ENCODE measurements at places on chromosomes 11 and 22.
A peak's percentile ranks its signal among the peaks of the same experiment; 100 is the strongest.

DNA sequence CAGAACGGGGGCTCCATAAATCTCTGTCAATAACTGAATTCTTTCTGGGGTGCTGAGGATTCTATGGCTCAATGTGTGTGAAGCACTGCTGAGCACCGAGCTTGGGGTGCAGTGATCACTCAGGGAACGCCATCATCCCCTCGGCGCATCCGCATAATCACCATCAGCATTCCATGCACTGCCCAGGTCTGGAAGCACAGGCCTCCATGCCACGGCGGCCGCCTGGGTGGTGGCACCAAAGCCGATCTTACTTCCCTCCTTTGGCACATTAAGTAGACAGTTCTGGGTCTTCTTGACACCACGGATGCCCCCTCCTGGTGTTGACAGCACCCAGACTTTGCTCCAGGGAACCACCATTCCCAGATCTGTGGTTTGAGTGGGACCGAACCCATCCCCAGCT is 15.6 kb downstream of the LTO1 start:
- no peak for DNase-seq

- no peak for DNase-seq
Measured at GRCh38 chr11:121464352-121464946, 11.7 kb upstream of the SORL1-AS1 start.

DNA sequence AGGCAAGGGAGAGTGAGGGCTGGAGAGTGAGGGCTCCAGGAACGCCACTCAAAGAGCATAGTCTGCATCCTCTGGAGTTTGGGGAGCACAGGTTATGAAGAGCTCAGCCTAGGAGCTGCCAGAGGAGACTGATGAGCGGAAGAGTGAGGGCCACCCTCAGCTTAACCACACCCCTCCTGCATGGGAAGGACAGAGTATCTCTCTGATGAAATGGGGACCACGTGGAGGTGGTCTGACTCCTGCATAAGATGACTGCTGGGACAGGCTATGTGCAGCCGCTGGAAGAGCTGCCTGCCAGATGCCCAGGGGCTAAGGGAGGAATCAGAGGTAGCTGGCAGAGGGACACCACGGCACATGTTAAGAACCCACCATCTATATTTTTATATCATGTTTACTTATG is 162.9 kb upstream of the POU2AF2 start:
- DNase-seq = no peak

DNA sequence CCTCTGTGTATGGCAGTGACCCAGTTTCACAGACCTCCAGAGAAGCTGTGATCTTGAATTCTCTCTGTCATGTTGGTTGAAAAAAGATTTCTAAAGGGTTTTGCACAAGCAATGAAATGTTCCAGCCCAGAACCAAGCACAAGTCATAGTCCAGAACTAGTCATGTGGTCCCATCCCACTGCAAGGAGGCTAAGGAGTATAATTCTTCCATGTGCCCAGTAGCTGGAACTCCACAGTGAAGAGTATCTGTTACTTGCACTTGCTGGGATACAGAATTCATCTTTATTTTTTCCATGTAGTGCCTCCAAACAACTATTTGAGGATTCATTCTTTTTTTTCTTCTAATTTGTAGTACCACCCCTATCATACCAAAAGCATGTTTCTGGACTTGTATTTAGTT is 9.9 kb upstream of the MMP8 start:
- DNase-seq = no peak

DNA sequence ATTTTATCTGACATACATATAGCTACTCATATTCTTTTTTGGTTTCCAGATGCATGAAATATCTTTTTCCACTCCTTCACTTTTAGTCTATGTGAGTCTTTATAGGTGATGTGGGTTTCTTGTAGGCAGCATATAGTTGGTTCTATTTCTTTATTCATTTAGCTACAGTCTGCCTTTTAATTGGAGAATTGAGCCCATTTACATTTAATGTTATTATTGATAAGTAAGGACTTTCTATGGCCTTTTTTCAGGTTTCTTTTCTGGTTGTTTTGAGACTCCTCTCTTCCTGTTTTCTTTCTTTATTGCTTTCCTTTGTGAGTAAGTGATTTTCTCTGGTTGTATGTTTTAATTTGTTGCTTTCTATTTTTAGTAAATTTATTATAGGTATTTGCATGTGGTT is 27.2 kb downstream of the CNTF start:
- DNase-seq = no peak

DNA sequence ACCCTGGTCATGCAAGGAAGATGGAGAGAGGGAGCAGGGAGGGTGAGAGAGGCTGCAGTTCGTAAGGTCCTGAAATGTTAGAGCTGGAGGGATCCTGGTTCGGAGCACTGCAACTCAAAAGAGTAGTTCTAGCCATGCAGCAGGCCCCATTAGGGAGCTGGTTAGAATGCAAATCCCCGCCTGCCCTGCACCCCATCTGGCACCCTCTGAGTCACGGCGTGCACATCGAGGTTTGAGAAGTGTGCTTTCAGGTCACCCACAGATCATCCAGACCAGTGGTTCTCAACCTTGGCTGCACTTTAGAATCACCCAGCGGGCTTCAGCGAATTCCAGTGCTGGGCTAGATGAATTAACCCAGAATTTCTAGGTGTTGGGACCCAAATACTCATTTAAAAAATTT is 48.2 kb downstream of the ST3GAL4 start:
- DNase-seq = peak; percentile 72

DNA sequence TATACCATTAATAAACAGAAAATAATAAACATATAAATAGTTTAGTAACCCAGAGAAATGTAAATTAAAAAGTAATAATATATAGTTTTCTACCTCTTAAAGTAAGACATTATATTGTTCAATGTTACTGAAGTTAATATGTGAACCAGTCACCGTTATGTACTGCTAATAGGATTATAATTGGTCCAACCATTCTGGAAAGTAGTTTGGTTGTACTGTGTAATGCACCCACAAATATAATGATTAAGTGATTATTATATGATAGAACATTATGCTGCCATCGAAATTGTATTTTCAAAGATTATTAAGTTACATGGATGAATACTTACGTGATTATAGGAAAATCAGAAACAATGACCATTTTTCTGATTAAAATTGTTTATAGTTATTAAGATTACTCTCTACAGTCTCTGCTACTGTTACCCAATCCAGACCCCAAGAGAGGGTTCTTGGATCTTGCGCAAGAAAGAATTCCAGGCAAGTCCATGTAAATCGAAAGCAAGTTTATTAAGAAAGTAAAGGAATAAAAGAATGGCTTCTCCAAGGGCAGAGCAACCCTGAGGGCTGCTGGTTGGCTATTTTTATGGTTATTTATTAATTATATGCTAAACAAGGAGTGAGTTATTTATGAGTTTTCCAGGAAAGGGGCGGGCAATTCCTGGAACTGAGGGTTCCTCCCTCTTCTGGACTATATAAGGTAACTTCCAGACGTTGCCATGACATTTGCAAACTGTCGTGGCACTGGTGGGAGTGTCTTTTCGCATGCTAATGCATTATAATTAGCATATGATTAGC is 50.1 kb downstream of the ACER3 start:
- no peak for DNase-seq

DNA sequence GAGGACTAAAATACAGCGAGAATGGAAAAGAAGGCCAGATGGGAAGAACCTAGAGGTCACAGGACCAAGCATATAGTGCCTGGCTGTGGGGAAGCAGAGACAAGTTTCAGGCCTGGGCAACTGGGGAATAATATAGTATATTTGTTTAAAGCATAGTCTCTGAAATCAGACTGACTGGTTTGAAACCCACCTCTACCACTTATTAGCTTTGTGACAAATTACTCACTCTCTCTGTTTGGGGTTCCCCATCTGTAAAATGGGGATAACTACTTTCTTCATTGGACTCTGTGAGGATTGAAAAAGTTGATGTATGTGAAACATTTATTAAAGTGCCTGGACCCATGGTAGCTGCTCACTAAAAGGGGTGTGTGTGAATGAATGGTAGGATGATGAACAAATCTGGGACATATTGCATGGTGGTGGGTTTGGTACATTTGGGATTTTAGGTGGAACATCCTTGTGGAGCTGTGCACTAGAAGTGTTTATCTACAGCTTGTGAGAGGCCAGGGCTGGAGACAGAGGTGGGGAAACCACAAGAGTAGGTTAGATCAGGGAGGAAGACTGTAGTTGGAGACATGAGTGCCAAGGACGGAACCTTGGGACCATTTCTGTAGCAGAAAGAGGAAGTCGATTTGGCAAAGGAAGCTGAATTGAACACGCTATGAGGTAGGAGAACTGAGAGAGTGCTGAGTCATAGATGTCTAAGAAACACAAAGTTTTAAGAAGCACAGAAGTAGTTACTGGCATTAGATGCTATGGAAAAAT is 52.6 kb downstream of the SWAP70 start:
- no peak for DNase-seq

DNA sequence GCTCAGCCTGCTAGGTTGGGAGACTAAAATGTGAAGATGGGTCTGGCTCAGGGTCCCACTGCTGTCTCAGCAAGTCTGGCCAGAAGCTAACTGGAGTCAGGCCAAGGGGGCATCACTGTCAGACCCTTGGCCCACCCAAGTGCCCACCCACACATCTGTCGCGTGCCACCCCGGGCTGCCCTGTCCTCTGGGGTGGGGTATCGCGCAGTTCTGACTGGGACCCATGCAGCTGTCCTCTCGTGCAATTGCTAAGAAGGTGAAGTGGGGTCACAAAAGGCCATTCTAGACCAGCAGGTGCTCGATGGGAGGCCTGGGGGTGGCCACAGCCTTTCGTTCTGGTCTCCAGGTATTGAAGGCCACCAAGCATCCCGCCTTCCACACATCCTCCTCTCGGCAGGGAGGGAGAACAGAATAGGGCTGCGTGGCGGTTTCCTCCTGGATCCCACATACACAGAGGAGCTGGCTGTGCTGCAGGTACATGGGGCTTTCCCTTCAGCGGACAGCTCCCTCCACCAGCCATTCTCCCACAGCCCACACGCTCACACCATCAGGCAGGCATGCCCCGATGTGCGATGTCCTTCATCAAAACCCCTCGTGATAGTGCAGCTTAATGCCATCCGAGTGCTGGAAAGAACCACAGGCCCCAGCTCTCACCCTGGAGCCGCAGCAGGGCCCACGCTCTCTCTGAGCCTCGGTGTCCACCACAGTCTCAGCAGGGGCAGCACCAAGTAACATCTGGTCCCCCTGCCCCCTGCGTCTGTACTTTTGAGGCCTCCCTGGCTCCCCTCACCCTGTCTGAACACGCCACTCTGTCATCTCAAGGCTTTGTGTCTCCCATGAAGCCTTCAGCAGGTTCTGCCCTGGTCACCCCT is 37.6 kb downstream of the SHANK2 start:
- DNase-seq = no peak

- no peak for DNase-seq
Measured at GRCh38 chr11:24781288-24781687, 284.4 kb downstream of the LUZP2 start.

DNA sequence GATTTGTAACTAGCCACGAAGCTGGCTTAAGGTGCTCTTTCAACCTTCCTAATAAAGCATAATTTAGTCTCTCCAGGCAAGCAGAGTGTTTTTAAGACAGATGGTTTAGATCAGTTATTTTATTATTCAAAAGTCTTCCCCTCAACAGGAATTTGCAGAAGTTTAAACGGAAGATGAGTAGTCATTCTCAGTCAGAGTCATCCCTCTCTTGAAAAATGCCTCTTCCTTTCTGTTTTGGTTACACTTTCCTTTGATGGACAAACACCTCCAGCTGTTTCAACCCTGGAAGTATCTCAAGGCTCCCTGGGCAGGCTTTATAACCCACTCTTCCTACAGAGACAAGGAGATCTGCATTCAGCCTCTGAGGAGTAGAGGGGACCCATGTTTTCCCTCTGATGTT is 60.3 kb upstream of the POU2AF2 start:
- no peak for DNase-seq

DNA sequence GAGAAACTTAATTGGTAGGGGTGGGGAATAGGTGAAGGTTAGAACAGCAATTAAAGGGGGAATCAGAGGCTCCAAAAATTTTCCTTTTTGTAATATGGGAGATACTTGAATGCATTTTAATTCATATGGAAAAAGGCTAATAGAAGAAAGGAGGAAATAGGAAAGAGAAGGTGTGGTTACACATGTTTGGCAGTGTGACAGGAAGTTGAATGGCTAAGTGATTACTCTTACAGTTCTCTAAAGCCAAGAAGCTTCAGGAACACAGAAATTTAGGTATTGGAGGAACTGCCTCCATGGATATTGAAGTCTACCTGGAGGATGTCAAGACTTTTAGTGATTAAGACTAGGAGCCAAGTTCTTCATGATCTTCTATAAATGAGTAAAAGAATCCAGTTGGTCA is 6.3 kb downstream of the NXPE2 start:
- DNase-seq = no peak

GRCh38 chr11:27075192-27075591 is 34.6 kb downstream of the BBOX1 start:
- no peak for DNase-seq

DNA sequence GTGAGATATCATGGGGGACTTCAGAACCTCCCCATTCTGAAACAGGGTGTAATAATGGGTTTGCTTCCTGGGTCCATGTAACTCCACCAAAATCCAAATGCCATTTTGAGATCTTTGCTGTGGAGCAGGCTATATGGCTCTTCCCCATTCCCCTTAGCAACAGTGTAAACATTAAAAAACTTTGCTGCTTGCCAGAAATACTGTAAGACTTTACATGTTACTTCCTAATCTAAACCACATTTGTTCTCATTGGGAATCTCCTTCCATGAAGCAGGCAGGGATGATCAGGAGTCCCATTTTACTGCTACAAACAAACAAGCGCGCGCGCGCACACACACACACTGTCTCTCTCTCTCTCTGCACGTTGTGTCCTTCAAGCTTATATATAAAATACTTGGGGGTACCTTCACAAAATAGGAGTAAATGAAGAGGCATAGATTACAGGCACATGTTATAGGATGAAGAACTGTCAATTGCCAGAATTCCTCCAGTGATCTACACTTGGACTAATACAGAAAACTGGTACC is 86.5 kb downstream of the ANO3 start:
- DNase-seq = no peak

- DNase-seq = no peak
Measured at GRCh38 chr11:65639623-65640482, 2.0 kb downstream of the SIPA1 start.

GRCh38 chr11:8354622-8355415 is 91.1 kb upstream of the LMO1 start:
- DNase-seq = peak; percentile 62

- DNase-seq = no peak
Measured at GRCh38 chr22:35564975-35565867, 24.6 kb downstream of the RASD2 start.

- DNase-seq = peak; percentile 41
Measured at GRCh38 chr11:11409901-11410300, 56.9 kb upstream of the CSNK2A3 start.

DNA sequence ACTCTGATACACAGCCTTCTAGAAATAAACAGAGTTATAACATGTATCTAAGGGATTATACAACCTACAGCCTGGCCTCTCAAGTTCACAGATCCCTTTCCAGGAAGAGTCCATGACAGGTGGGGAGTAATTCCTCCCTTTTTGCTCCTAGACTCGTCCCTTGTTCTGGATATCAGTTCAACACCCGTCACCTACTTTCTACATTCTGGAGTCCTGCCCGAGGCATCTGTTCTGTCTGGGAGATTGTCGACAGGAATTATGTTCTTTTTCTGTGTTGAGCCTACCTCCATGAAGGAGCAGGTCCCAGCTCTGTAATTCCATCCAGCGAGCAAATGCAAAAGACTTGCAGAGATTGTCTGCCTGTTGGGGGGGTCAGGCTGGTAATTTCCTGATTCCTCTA is 224.6 kb upstream of the NTM start:
- peak; percentile 5 for DNase-seq

GRCh38 chr11:83613767-83614121 is 327.6 kb upstream of the CCDC90B start:
- no peak for DNase-seq

- no peak for DNase-seq
Measured at GRCh38 chr11:111575740-111576139, 26.5 kb upstream of the SIK2 start.

Data from NCI-H82 (cell line).